Renal pelvis (tissue), 12 donors: ENCODE measurements at places on chromosomes 3 and 15. TPM values are rescaled to one million over a fixed set of nuclear protein-coding genes. Genes with fewer than 3 reads are reported as not detected.

ITIH4 gene
- 12.4 TPM for polyA plus RNA-seq

MAP6D1 gene
- 1.6 TPM for polyA plus RNA-seq

- DNase-seq, result peak; percentile 81
Measured at GRCh38 chr3:112126511-112126911, 6.5 kb downstream of the GCSAM start.

GRCh38 chr3:22372292-22373062 lies 621.5 kb upstream of the ZNF385D start:
- peak; percentile 22 for DNase-seq

DNA sequence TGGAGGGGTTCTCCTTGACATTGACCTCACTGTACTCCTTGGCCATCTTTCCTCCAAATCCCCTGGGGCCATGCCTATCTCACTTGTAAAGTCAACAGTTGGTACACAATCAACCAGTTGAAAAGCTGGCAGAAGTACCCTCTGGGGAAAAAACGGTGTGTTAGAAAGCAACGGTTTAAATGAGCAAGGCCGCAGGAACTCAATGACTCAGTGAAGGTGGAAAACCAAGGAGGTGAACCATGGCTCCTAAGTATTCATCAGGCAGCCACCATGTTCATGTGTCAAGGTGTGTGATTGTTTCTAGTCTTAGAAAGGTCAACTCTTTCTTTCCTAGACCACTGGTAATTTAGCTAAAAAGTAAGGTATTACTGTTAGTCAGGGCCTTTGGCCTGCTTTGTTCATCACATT lies 130.9 kb upstream of the SATB1 start:
- DNase-seq, result no peak

DNA sequence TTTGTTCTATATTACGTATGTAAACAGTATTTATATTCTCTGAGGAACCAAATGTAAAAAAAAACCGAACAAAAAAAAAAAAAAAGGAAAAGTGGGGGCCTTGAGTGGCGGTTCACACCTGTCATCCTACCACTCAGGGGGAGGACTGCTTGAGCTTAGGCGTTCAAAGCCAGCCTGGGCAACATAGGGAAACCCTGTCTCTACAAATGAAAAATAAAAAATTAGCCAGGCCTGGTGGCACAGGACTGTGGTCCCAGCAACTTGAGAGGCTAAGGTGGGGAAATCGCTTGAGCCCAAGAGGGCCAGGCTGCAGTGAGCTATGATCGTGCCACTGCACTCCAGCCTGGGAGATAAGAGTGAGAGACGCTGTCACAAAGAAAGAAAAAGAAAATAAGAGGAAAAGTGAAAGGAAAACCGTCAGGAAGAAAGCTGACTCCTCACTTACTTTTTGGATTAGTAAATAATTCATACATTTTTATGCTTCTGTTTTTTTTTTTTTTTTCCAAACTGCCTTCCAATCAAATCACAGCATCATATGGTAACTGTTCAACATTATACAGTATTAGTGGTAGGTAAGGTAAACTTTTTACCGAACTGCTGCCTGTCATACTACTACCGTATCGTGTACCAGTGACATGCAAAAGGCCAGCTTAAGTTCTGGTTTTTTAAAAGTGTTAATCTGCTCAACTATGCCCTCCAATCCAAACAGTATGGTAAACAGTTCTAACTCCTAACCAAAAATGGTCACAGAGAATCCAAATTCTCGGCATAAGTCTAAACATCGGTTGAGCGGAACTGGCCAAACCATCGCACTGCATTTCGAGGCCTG lies 1.2 kb downstream of the PHC3 start:
- no peak for DNase-seq

- no peak for DNase-seq
Measured at GRCh38 chr3:37221407-37221806, 47.0 kb upstream of the LRRFIP2 start.

DNA sequence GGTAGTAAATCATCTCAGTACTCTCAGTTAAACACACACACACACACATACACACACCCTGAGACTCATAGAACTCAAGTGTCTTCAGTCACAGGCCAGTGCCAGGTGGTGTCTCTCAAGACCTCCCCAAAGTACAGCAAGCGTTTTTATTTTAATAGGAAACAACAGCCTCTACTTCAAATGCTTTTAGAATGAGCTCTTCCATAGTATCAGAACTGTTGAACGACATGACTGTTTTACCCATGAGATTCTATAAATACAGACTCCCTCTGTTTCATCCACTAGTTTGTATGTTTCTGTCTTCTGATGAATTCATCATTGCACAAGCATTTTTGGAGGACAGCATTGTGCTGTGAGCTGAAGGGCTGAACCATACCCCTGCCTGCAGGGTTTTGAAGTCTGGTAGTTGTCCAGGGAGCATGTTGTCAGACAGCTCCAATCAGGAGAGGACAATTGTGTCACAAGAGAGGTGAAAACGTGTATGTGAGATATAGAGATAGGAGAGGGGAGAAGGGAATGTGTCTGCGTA lies 201.0 kb upstream of the BCL6 start:
- DNase-seq, result no peak
